ENCODE measurements at places on chromosomes 11 and 22.

DNA sequence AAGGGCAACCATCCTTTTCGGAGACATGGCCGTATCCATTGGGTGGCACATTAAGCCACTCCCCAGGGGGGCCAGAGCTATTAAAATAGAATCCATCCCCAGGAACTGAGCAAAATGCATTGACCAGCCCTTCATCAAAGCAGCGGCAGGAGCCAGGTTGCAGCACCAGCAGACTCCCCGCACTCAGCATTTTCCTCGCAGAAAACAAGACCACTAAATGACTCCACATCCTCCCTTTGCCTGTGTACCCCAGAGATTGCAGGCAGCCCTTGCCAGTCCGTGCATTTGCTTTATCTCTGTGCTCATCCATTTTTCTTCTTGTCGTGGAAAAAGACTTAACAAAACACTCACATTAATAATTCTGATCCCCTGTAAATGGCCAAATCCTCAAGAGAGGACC lies 144.4 kb upstream of the LARGE1 start:
- no peak for DNase-seq

GRCh38 chr22:45547731-45548130 lies 45.0 kb downstream of the FBLN1 start:
- no peak for DNase-seq

DNA sequence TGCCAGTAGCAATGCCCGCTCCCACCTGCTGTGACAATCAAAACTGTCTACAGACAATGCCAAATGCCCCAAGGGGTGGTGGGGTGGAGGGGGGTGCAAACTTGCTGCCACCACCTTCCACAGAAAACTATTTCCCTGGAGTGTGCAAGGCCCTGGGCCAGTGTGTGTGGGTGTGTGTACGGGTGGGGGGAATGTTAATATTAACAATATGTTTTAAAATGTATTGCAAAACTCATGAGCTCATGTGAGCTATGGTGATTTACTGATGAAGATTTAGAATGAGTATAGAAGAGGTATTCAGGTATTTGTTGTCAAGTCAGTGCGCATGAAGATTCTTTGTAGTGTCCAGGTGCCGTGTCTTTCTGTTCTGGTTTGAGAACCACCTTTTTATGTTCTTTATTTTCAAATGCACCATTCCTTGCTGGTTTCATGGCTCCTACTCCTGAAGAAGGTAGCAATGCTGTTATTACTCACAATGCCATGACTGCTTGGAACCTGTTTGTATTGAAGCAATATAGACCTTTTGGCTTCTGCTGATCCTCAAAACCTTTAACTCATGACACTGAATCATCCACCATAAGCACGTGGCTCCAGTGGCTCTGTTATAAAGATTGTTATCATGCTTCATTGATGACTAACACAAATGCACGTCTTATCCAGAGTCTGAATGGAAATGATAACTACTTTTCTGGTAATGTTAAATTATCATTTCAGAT lies 29.9 kb upstream of the AQP11 start:
- DNase-seq, result no peak

GRCh38 chr11:84724256-84724655 lies 902.9 kb downstream of the DLG2 start:
- DNase-seq, result no peak

DNA sequence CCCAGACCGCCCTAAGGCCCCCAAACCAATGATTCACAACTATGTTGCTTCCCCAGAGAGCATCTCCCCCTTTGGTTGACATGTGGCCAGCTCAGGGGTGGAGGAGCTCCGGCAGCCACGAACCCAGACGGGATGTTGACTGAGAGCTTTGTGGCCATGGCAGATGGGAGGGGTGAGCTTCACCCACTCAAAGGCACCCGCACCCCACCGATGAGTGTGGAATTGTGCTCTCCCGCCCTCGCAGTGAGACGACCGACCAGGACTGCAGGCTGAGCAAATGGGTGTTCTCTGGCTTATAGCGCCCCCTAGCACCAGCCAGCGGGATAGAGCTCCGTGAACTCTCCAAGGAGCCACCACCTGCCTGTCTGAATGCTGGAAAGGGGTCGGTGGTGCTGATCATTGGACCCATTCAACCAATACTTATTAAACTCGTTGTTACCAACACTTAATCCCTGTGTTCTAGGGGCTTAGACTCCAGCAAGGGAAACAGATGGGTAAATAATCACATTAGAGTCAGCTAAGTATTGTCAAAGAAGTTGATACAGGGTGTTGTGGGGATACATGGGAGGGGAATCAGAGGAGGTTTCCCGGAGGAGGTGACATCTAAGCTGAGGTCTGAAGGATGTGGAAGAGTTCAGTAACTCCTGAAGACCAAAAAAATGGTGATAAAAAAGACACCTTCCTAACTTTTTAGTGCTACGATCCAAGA lies 4.5 kb upstream of the TIMP3 start:
- peak; percentile 66 for DNase-seq

DNA sequence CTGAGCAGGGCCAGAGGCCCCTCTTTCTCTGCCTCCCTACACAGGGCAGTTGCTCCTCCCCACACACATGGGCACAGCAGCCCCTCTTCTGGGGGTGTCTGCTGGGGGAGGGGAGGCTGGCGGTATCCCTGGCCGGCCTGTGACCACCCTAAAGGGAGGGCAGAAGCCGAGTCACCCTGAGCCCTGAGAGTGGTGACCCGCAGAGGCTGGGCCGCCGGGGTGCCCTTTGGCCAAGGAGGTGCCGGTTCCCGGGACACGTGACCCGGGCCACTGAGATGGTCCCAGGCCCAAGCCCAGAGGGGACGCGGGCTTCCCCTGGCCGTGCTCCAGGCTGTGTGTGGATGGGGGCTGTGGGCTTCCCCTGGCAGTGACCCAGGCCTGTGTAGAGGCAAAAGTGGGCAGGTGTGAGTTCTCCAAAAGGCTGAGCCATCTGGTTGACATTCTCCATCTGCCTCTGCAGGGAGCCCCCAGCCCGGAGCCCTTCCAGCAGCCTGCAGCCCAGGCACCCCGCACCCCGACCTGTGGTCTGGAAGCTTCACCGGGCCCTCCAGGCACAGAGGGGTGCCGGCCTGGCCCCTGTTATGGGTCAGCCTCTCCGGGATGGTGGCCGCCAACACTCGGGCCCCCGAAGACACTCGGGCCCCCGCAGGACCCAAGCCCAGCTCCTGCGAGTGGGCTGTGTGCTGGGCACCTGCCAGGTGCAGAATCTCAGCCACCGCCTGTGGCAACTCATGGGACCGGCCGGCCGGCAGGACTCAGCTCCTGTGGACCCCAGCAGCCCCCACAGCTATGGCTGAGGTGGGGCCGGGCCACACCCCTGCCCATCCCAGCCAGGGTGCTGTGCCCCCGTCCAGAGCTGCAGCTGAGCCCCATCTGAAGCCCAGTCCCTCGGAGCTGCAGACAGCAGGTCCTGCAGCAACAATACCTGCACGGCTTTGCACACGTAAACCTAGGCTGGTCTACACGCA lies 1.0 kb downstream of the ADM2 start:
- no peak for DNase-seq

Data from GM12891 (cell line).